ENCODE measurements at places on chromosomes 5 and 9.

GRCh38 chr9:123562844-123563346 lies 206.9 kb downstream of the CRB2 start:
- DNase-seq: no peak

- DNase-seq: peak; percentile 56
Observed at GRCh38 chr5:35777358-35778087, 79.2 kb upstream of the IL7R start.

GRCh38 chr5:73230264-73231245 lies 57.6 kb downstream of the TMEM174 start:
- DNase-seq: no peak

DNA sequence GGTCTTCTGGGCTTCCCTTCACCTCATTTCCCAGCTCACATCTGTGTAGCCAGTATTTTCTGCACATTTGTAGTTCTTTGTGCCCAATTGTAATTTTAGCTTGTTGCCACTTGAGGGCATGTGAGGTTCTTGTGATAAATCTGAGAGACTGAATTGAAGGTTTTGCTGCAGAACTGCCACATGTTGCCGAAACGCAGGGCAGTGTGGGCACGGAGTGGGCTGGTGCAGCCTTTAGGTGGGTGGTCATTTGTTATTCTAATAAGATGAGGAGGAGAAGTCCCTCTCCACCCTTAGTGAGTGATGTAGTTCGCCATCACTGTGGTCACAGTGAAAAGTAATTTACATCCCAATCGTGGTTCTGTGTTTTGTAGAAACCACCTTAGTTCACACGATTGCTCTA lies 21.2 kb downstream of the OTULIN start:
- DNase-seq: peak; percentile 27

DNA sequence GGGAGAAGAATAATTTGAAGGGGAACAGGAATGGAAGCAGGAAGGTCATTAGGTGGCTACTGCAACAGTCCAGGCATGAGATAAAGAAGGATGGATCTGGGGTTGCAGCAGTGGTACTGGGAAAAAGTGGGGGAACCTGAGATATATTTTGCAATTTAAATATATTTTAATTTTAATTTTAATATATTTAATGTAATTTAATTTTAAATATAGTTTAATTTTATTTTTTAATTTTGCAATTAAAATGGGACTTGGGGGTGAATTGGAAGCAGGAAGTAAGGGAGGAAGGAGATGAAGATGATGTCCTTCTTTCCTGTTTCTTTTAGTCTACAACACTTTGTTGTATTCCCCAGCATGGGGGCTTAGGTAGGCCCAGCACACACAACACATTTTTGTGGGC lies 369.8 kb downstream of the GADD45G start:
- DNase-seq: no peak

Data from stimulated activated CD4-positive, alpha-beta T cell treated with anti-CD3 and anti-CD28 coated beads, TNF-alpha, amount 100 ng/mL, for 24 hours (primary cell).